ENCODE measurements at places on chromosomes 4 and X.

GRCh38 chrX:39222346-39223113 lies 421.3 kb downstream of the MID1IP1 start:
- no peak for DNase-seq

- peak; percentile 13 for DNase-seq
Measured at GRCh38 chr4:108272561-108272960, 103.8 kb upstream of the LEF1 start.

GRCh38 chr4:171667906-171668305 lies 145.3 kb upstream of the GALNTL6 start:
- DNase-seq: no peak

DNA sequence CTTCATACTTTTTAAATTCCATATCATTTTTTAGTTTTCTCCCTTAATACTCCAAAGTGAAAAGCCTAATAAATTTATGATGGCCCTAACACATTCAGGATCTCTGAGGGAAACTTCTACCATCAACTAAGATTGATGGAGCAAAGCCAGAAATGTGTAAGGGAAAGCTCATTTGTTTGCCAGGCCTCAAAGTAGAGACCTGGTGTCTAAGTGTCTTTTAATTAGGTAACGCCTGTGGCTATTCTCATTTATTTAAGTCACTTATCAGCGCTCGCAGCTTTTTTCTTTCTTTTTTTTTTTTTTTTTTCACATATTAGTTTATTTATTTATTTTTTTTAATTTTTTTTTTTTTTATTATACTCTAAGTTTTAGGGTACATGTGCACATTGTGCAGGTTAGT lies 242.4 kb downstream of the TMA16 start:
- no peak for DNase-seq

DNA sequence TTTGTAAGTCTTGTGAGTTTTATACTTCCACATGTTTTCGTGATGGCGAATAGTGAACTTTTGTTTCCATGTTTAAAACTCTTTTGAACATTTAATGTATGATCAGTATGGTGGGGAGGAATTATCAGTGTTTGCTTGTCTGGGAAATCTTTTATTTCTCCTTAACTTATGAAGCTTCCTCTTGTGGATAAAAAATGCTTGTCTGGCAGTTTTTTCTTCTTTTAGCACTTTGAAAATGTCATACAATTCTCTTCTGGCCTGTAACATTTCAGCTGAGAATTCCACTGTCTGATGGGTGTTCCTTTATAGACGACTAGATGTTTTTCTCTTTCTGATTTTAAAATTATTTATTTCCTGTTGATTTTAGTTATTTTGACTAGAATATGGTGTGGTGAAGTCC lies 576.0 kb downstream of the DACH2 start:
- no peak for DNase-seq

- DNase-seq: peak; percentile 88
Measured at GRCh38 chrX:41009850-41010846, 75.1 kb upstream of the USP9X start.

Measured in skeletal muscle cell (primary cell).